ENCODE measurements at places on chromosomes 4 and X.

GRCh38 chr4:124266721-124267120 lies 445.8 kb downstream of the ANKRD50 start:
- DNase-seq = no peak

- DNase-seq = no peak
Measured at GRCh38 chr4:20017777-20018115, 234.0 kb upstream of the SLIT2 start.

- DNase-seq = no peak
Measured at GRCh38 chr4:44279066-44279465, 169.5 kb downstream of the KCTD8 start.

GRCh38 chr4:74365761-74366160 lies 816 bp downstream of the EREG start:
- DNase-seq = no peak

GRCh38 chrX:17030580-17031270 lies 84.3 kb downstream of the REPS2 start:
- DNase-seq = no peak

DNA sequence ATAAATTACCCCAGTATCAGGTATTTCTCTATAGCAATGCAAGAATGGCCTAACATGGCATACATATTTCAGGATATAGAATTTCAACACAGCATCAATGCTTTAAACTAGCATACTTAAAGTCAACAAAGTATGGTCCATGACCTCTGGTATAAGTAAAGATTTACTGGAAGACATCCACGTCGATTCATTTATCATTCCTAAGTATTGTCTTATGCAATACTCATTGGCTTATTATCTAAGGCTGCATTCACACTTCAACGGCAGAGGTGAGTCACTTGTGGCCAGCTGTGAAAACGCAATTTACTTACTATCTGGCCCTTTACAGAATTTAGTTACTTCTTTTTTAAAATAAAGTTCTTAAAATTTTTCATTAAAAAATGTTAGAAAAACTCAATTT lies 42.6 kb downstream of the ADGRA3 start:
- DNase-seq = no peak

- no peak for DNase-seq
Measured at GRCh38 chrX:78024349-78025059, 55.1 kb upstream of the PGAM4 start.

- DNase-seq = no peak
Measured at GRCh38 chrX:139823806-139824205, 109.0 kb downstream of the ATP11C start.

DNA sequence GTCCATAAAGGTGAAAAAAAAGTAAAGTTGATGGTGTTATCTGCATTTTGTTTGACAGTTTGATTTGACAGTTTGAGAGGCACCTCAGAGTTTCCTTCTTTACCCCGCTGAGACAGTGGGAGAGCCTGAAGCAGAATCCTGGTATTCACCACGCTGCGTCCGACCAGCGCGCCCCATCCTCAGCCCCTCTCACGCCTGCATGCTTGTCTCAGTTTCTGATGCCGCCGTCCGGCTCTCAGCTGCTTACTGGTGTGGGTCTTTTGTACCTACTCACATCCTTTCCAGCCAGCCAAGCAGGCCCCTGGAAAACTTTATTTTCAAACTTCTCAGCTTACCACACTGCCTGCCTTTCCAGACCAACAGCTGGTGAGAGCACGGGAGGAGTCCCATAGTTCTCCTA lies 175.2 kb downstream of the DCLK2 start:
- no peak for DNase-seq

- DNase-seq = no peak
Measured at GRCh38 chr4:165294907-165295306, 32.6 kb upstream of the MSMO1 start.

DNA sequence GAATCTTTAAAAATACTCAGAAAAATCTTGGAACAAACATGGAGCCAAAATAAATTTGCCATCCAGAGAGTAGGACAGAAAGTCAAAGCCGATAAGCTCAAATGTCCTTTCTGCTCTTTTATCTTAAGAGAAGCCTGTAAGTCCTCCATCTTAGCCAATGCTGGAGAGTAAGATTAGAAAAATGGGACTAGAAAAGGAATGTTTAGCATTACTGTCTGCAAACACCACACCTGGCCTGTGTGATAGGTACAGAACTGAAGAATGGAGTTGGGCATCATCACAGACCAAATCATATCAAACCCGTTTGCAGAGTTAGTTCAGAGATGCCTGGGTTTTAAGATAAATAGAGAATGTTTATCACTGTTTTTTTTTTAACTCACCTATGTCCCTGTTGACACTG lies 10.5 kb upstream of the SLC39A8 start:
- no peak for DNase-seq

DNA sequence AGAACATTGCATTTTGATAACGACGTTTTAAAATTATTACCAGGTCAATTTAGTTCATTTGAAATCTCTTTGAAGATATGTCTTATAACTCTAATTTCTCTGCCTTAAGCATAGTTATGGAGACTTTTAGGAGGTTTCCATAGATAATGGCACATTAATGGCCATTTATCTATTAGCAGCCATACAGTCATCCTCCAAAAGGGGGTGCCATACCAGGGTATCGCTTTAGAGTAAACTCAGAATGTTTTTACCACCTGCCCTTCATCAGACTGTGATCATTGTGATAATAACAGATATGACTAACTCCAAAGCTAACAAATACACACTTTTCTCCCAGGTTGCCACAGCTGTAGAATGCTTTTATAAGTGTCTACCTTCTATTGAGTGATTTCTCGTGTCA lies 461.5 kb downstream of the FSTL5 start:
- no peak for DNase-seq

All from NCI-H1048 (cell line).